ENCODE measurements at places on chromosomes 5 and 9.

GRCh38 chr5:20536341-20536740 is 548.3 kb upstream of the CDH18 start:
- no peak for DNase-seq

DNA sequence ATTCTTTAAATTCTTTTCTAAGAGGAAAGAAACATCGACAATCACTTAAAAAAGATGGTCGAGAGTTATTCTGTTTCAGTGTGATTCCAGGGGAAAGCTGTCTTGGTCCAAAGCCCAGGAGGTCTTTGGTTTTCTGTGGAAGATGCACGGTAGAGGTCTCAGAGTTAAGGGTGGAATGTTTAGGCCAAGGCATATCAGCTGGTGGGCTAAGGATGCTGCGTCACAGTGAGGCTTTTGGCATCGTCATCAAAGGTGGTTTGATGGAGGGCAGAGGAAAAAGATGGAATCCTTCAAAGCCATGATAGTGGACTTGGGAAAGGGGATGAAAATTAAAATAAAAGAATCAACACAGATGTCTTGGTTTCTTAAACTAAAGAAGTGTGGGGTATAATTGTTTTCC is 137.3 kb upstream of the ANKH start:
- DNase-seq, result no peak

GRCh38 chr9:110748251-110748893 is 79.8 kb downstream of the MUSK start:
- no peak for DNase-seq

GRCh38 chr5:65563777-65564176 is 681 bp downstream of the PPWD1 start:
- DNase-seq, result no peak

DNA sequence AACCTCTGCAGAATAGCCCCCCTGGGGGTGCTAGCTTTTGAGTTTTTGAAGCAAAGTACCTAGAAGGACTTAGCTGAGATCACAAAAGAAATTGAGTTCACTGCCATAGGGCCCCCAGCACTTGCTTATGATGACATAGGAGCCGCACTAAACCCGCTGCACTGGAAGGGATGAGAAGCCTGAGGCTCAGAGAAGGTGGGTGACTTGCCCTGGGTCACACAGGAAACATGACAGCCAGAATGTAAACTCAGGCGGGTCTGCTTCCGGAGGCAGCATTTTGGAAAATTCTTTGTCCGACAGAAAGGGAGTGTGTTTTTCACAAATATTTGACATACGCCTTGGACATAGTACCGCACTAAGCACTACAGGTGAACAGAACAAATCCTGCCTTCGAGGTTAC is 8.4 kb upstream of the TOR1B start:
- no peak for DNase-seq

GRCh38 chr5:150723845-150724244 is 23.0 kb upstream of the RBM22 start:
- no peak for DNase-seq

GRCh38 chr5:164650427-164650826 is 1145.0 kb downstream of the MAT2B start:
- DNase-seq, result no peak

GRCh38 chr5:88288528-88289197 is 20.0 kb upstream of the TMEM161B start:
- DNase-seq, result no peak

DNA sequence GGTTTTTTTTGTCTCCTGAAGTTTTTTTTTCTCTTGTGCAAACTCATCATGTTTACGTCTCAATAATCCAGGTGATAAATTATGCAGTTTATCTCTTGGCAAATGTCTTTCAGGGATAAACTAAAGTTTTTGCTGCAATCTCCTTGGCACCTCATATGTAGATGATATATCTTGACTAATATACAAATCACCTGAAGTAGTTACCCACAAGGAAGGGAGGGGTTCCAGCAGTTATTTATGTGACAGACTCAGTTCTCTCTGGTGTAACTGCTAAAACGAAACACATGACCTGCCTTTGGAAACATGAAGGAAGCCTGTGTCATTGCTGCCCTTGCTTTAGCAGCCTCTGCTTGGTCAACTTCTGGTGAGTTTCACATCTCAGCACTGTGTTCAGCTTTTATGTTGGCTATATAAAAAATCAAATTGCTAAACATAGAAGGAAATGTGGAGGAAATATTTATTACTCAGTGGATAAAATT is 39.3 kb upstream of the KIAA1958 start:
- DNase-seq, result no peak

DNA sequence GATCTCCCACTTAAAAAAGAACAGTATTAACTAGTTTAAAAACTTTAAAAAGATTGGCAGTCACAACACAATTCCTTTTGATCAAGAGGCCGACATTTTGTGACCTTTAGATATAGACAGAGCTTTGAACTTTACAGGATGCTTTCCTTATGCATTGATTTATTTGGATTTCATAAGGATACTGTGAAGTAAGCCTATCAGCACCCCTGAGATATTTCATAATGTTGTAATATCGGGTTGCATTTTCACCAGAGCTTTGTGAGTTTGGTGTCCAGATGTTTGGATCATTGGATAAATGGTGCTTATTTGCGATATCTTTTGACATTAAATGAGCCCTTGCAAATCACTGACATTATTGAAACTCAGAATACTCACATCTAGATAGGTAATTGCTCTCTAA is 7.7 kb downstream of the PALM2AKAP2 start:
- no peak for DNase-seq

DNA sequence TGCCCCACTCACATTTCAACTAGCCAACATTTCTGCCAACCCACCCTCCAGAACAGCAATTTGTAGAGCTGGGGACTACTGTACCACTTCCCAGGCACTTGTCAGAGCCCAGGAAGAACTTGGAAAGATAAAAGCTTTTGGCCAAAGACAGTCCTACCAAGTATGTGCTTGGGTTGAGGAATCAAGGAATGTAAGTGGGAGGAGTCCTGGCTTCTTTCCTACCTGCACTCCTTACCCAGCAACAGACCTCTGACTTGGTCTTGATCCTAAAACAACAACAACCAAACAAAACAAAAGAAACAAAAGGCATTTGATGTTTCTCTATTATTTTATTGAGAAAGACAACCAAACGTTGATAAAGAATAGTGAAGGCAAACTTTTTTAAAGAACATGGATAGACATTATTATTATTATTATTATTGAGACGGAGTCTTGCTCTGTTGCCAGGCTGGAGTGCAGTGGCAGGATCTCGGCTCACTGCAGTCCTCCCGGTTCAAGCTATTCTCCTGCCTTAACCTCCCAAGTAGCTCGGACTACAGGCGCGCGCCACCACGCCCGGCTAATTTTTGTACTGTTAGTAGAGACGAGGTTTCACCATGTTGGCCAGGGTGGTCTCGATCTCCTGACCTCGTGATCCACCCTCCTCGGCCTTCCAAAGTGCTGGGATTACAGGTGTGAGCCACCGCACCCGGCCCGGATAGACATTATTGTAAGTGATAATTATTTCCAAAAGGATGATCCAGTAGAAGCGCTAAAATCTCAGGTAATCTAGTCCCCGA is 33.5 kb downstream of the ANXA2R start:
- no peak for DNase-seq

GRCh38 chr9:99851500-99851822 is 29.8 kb downstream of the NR4A3 start:
- no peak for DNase-seq

DNA sequence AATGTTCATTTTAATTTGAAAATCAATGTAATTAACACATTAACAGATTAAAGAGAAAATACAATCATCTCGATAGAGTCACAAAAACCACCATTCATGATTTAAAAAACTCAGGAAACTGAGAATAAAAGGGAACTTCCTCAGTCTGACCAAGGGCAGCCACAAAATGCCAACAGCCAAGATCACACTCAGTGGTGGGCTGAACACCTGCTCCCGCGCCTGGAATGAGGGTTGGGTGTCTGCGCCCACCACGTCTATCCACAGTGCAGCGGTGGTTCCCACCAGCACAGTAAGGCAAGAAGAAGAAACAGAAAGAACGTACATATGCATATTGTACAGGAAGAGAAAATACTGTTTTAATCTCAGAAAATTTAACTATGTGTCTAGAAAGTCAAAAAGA is 11.7 kb upstream of the NSMF start:
- no peak for DNase-seq

- DNase-seq, result no peak
Measured at GRCh38 chr5:123992641-123993040, 480.7 kb downstream of the CSNK1G3 start.

DNA sequence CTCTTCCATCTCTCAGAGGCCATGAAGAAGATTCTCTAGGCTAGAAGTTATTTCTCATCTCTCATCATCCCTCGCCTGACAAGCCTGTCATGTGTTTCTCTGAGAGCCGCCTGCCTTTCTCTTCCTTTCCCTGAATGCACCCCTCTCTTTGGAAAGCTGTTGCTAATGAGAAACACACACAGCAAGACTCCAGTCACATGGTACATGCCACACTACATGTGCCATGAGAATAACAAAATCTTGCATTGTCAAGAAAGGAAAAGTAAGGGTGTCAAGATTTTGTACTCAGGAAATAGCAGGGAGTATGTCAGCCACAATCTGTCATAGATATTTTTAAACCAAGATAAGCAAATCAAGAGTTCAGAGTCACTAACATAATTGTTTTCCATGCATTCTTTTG is 8.9 kb downstream of the AGXT2 start:
- DNase-seq, result no peak

DNA sequence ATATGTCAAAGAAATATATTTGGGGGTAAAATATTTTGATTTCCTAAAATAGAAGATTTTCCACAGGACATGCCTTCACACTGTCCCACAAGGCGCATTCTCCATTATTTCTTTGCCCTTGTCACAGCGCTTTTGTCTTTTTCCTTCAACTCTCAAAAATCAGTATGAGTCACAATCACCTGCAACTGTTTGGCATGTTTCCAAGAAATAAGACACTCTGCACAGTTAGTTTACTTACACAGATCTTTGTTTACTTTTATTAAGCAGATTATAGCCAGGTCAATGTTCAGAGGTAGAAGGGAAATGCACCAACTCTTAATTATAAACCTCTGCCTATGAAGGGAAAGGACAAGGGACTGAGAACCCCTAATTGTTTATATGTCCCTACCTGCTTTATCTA is 9.5 kb downstream of the CEMIP2 start:
- no peak for DNase-seq

GRCh38 chr5:154473581-154474283 is 4.3 kb downstream of the HAND1 start:
- no peak for DNase-seq

GRCh38 chr5:59157068-59157467 is 574.2 kb downstream of the RAB3C start:
- DNase-seq, result no peak

- no peak for DNase-seq
Measured at GRCh38 chr5:173256800-173257199, 21.8 kb upstream of the NKX2-5 start.

- no peak for DNase-seq
Measured at GRCh38 chr5:142685418-142686209, at the start of gene FGF1. Gene FGF1, minus strand, starts transcription at chr5:142686090. Its CDS starts 71,963 bp downstream, at chr5:142614127.

DNA sequence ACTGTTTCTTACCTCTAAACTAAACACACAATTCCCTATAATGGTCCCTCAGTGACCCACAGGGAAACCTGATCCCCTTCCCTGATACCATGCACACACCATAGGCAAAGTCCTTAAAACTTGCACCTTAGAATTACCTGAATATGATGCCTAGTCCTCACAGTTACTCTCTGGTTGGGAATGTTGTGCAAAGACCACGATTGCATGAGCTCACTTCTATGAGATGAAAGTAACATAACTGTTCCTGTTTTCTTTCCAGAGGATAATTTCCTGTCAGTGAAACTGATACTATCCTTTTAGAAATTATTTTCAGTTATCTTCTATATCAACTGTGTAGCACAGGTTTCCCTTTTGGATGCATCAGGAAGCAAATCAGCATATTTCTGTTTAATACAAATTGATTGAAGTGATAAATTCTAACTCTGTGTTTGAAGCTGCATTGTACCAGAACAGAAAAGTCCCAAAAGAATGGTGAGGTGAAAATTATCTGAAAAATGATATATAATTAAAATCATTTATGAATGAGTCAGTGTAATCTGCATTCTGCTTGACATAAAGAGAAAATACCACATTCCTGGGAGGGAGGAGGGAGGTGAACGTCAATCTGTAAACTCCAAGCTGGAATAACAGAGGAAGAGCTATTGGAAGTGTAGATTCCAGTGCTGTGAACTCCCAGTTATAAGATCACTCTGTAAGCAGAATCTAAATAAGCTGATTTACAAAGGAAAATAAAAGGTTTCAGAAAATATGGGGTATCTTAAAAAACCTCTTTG is 51.2 kb upstream of the TNFAIP8 start:
- no peak for DNase-seq

- DNase-seq, result no peak
Measured at GRCh38 chr5:79581535-79581934, 30.7 kb upstream of the TENT2 start.

GRCh38 chr9:91332546-91333231 is 29.0 kb downstream of the AUH start:
- DNase-seq, result no peak

DNA sequence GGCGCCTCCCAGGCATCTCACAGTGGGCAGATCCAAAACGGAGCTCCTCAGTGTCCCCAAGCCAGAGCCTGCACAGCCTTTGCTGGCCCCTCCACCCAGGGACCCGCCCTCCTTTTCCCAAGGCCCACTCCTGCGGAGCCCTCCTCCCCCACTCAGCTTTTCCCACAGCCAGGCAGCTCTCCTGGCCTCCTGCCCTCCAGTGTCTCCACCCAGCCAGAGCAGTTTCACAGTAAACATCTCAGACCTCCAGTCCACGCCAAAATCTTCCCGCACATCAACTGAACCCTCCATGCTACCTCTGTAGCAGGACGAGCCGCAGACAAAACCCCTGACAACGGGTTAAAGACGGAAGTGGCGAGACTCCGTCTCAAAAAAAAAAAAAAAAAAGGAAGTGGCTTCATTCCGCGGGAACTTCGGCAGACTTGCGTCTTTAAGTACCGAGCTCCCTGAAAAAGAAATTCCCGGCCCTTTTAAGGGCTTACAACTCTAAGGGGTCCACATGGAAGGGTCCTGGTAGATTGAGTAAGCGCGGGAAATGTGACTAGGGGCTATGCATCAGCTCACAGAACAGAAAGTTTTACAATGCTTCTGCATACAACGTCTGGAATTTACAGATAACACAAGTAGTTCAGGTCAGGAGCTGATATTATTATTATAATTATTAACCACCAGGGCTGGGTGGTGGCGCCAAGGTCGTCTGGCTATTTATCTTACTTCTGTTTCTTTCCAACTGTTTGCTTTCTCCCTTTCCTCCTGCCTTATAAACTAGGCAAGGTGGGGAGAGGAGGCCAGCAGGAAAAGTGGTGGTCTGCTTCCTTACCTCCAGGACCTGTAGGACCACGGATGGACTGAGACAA is 11.4 kb upstream of the GRIN1 start:
- no peak for DNase-seq

- no peak for DNase-seq
Measured at GRCh38 chr9:119003882-119004617, 365.2 kb downstream of the BRINP1 start.

- DNase-seq, result peak; percentile 33
Measured at GRCh38 chr5:149749481-149750365, 19.6 kb downstream of the PPARGC1B start.

Measured in DMS 273 treated with DMSO at 0.1 percent for 48 hours (cell line).